ENCODE measurements at places on chromosomes 3 and 15. TPM values are rescaled to one million over a fixed set of nuclear protein-coding genes. Genes with fewer than 3 reads are reported as not detected.

Gene TNFAIP8L3
- total RNA-seq, result not detected

DNA sequence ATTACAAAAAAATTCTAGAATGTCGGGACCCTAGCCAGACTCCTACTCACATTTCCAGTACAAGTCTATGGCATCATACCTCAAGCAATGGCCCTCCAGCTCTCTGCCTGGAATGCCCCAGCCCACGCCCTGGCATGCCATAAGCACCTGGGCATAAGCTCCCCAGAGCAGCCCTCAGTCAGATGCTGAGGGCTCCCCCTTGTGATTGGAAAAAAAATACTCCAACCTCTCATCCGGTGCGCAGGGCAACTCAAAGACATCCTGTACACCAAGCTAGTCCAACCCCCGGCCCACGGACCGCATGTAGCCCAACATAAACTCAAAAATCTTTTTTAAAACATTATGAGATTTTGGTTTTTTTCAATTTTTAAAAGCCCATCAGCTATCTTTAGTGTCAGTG, 115.4 kb downstream of the NEK10 start:
- peak; percentile 33 for DNase-seq

Gene ALDH1A2
- not detected for total RNA-seq

Gene HRG
- total RNA-seq, result not detected

Gene ACP3
- not detected for total RNA-seq

All from activated naive CD4-positive, alpha-beta T cell treated with anti-CD3 and anti-CD28 coated beads for 36 hours (primary cell).